ENCODE measurements at places on chromosomes 3 and 15.

DNA sequence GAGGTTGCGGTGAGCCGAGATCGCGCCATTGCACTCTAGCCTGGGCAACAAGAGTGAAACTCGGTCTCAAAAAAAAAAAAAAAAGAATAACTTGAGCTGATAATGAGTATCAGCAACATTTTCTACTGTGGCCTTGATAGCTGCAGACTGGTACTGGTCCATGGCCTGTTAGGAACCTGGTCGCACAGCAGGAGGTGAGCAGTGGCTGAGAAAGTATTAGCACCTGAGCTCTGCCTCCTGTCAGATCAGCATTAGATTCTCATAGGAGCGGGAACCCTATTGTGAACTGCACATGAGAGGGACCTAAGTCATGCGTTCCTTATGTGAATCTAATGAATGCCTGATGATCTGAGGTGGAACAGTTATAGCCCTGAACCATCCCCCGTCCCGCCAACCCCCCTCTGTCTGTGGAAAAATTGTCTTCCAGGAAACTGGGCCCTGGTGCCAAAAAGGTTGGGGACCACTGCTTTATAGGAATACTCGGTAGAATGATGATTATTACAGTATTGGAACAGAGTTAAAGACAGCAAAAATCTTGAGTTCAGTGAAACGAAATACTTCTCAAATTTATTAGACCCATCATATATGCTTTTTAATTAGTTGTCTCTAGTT lies 126.0 kb downstream of the ZNF609 start:
- no peak for DNase-seq

DNA sequence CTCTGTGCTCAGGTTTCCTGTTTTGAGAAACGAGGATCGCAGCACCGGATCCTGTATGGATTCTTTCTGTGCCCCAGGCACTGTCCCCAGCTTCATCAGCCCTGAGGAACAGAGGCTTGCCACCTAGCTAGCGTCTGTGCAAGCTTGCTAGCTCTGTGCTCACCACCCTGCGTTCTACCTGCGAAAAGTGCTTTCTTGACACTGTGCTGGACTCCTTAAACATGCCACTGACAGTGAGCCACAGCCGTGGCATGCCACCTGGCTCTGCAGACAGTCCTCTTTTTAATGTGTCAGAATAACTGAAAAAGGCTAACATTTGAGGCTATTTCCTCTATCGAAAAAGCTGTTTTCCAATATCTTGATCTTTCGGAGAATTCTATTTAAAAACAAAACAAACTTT lies 1.4 kb downstream of the PGPEP1L start:
- DNase-seq, result no peak

DNA sequence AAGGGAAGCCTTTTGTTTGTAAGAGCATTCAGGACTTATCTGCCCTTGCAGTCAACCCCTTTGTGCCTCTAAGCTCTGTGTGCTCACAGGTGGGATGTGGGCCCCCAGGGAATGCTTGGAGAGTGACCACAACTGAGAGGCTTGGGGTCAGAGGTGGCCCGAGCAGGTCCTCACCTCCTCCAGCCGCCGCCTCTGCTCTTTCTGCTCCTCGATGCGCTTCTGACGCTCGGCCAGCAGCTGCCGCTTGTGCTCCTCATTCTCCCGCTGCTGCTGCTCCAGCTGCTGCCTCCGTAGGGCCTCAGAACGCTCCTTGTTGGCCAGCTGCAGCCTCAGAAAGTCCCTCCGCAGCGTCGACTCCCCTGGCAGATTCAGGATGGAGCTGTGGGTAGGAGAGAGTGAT lies 130.8 kb upstream of the SLC2A2 start:
- no peak for DNase-seq

DNA sequence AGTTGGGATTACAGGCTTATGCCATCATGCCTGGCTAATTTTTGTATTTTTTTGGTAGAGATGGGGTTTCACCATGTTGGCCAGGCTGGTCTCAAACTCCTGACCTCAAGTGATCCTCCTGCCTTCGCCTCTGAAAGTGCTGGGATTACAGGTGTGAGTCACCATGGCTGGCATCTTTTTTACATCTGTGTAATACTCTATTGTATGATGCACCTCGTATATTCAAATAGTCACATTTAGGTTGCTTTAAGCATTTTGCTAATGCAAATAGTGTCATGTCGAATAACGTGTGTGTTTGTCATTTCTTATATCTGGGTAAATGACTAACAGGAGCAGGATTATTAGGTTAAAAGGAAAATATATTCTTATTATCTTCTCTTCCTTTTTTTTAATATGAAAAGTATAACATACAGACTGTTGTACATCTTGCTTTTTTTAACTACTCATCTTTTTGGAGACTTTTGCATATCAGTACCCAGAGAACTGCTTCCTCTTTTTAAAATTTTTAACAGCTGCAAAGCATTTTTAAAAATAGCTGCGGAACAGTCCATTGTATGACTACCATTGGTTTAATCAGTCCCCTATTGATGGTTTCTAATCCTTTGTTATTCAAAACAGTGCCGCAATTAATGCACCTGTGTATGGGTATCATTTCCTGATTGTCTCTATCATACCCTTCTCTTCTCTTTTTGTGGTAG lies 13.4 kb downstream of the SCAMP5 start:
- DNase-seq, result no peak

DNA sequence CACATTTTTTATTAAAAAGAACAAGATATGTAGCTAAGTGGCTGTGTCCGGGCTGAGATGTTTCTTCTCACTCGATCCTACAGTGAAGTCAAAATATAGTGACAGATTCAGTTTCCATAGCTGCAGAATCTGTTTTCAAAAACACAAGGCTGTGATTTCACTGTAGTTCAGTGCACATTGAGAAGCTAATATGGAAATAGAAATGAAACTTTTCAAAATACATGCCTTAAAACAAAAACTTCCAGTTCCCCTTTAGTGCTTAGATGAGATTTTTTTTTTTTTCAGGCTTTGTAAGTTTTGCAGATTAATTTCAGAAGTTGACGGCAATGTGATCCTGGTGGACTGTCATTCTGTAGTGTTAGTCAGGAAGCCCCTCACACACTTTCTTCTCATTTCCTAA lies 23.8 kb upstream of the TRAK1 start:
- no peak for DNase-seq

DNA sequence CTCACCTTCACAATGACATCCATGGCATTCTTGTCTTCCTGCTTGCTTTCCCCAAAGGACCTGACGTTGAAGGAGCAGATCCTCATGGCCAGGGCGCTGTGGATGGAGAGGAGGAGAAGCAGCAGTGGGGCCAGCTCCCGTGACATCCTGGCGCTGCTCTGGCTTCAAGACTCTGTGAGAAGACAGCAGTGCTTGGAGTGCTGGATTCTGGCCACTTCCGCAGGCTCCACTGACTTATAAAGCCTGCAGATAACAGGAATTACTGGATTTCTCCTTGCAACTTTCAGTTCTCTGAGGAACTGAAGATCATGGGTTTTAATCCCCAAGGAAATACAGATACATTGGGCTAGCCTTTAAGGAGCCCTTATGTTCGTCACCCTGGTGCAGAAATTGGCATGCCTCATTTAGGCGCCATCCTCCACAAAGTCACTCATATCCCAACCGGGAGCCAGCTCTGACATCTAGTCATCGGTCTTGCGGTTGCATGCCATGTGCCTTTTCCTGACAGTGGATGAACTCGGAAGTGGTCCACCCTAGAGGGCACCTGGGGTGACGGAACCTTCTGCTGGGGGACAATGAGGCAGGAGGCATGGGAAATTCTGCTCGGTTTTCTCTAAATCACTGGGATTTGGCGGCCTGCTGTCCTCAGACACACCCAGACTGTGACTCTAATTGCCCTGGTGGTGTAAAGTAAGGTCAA lies at the start of gene DNASE1L3:
DNASE1L3 (minus strand) TSS at position 212 of the 700 bp plus-strand sequence; CDS start at position 146, 66 bp downstream.
- DNase-seq, result no peak

DNA sequence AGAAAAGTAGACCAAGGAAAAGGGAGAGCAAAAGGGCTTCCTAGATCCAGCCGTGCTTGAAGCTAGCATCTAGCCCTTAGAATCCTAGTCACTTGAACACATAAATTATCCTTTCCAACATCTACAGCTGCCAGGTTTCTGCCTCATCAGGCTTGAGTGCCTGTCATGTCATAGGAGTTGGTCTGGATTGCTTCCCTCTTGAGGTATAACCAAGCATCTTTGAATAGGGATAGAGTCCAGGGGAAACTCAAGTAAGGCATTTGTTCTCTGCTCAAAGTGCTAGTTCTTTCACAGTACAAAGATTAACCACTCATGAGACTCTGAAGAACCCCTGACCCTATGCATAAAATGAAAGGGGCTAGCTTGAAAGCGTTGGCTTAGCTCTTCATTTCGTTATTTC lies 72.3 kb downstream of the SLCO3A1 start:
- DNase-seq, result peak; percentile 73

- DNase-seq, result no peak
These were observed 36.1 kb upstream of the CNTN6 start for GRCh38 chr3:1056744-1057143.

DNA sequence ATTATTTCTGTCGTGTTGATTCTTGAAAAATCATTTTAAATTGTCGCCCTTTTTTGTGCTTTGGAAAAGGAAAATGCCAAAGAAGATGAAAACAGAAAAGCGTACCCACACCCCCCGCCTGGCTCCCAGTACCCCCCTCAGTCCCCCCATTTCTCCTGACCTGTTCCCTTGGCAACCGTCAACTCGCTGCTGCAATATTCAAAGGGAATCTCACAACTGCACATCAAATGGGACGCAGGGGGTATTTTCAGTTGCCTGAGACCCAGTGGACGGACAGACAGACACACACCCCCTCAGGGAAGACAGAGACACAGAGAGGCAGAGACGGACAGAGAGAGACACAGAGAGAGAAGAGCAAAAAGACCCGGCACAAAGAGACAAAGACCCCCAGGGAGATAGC lies 83.5 kb upstream of the PRR20G start:
- DNase-seq, result no peak

- DNase-seq, result no peak
These were observed 322.9 kb downstream of the RORA start for GRCh38 chr15:60906146-60906674.

- DNase-seq, result no peak
These were observed 11.6 kb upstream of the HGD start for GRCh38 chr3:120693439-120694171.

GRCh38 chr15:75955720-75956119 lies 52.0 kb downstream of the FBXO22 start:
- no peak for DNase-seq

GRCh38 chr15:90004252-90004651 lies 3.1 kb downstream of the ZNF710 start:
- no peak for DNase-seq

DNA sequence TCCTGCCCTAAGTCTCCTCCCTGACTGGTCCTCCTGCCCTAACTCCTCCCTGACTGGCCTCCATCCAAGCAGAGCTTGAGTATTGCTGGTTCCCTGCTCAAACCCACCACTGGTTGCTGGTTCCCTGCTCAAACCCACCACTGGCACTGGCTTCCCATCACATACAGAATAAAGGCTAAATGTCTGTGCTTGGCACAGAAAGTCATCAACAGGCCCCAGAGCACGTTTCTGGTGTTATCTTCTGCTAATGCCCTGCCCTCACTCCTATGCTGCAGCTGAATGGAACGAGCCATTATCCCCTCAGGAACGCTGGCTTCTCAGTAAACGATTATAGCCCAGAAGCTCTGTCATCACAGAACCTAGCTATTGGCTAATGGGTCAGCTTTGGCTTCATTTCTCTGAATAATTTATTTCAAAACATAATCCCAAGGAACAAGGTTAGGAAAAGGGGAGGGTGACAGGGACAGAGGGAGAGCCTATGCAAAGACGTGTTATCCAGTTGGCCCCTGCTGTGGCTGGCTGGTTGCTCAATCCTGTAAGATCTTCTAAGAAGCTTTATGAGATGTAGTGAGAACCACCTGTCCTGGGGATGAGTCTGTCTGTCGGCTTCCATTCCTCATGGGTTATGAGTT lies 6.3 kb upstream of the MUC20 start:
- no peak for DNase-seq

- no peak for DNase-seq
These were observed 6.2 kb downstream of the P2RY1 start for GRCh38 chr3:152841131-152841530.

- DNase-seq, result no peak
These were observed 32.2 kb upstream of the FAH start for GRCh38 chr15:80120636-80121035.

- DNase-seq, result no peak
These were observed 48.0 kb upstream of the MEX3B start for GRCh38 chr15:82093774-82094211.

DNA sequence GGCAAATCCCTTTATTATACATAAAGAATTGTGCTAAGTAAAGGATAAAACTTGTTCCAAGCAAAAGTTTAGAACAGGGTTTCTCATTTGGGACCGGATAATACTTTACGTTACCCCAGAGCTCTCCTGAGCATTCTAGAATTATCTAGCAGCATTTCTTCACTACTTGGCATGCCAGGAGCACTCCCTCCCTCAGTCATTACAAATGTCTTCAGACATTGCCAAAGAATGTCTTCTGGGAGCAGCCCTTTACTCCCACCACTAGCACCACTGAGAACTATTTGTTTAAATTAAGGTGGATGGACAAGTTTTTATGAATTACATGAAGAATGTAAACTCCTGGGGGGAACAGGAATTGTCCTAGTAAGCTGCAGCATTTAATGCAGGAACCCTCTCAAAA lies 516.4 kb downstream of the GBE1 start:
- DNase-seq, result no peak

GRCh38 chr3:155651489-155652218 lies 93.2 kb downstream of the PLCH1 start:
- no peak for DNase-seq

- peak; percentile 59 for DNase-seq
These were observed 180.0 kb upstream of the TGFBR2 start for GRCh38 chr3:30426293-30426993.

Measured in NCI-H446 (cell line).